Forelimb muscle (tissue), 1 donor: ENCODE measurements at places on chromosomes 7 and 10. TPM values are rescaled to one million over a fixed set of nuclear protein-coding genes. Genes with fewer than 3 reads are reported as not detected.

GRCh38 chr7:155223503-155223902 is 74.2 kb upstream of the INSIG1 start:
- no peak for DNase-seq

DNA sequence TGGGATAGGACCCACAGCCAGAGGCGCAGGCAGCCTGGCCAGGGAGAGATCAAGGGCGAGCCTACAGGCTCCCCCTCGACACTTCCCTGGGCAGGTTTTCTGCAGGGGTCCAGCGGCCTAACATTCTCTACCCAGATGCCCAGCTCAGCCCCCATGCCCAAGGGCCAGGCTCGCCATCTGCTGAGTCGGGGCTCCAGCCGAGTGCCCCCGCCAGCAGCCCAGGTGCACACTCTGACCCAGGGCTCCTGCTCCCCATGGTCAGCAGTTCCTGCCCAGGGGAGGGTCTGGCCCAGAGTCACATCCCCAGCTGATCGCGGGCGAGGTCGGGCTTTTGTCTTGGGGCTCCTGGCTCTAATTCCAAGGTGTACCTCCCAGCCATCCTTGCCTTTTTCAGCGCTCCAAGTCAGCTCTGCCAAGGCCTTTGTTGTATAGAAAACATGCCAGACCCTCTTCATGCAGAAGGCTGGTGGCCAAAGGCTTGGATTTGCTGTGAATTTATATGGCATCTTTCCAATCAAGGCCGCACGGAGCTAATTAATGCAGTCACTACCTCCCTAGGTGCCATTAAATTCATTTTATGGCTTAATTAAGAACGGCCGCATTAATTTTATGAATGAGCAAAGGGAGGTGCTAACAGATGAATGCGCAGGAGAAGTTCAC is 120.6 kb downstream of the LRRC18 start:
- DNase-seq = no peak

ADAM12 gene
- polyA plus RNA-seq = 15.0 TPM

DNA sequence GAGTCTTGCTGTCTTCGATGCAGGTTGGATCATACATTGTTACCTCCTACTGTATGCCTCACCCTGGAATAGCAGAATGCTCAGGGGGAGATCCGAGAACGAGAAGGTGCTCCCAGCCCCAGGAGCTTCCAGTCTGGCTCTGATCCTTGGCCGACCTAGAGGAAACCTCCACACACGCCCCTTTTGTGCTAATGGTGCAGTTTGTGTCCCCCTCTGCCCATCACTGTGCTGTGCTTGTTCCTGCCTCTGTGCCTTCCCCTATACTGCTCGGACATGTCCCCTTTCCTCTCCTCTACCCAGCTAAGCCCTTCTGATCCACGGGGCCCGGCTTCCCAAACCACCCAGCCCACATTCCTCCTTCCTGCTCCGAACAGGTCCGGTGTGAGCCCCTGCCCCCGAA is 32.5 kb downstream of the ZNF775 start:
- no peak for DNase-seq

DNA sequence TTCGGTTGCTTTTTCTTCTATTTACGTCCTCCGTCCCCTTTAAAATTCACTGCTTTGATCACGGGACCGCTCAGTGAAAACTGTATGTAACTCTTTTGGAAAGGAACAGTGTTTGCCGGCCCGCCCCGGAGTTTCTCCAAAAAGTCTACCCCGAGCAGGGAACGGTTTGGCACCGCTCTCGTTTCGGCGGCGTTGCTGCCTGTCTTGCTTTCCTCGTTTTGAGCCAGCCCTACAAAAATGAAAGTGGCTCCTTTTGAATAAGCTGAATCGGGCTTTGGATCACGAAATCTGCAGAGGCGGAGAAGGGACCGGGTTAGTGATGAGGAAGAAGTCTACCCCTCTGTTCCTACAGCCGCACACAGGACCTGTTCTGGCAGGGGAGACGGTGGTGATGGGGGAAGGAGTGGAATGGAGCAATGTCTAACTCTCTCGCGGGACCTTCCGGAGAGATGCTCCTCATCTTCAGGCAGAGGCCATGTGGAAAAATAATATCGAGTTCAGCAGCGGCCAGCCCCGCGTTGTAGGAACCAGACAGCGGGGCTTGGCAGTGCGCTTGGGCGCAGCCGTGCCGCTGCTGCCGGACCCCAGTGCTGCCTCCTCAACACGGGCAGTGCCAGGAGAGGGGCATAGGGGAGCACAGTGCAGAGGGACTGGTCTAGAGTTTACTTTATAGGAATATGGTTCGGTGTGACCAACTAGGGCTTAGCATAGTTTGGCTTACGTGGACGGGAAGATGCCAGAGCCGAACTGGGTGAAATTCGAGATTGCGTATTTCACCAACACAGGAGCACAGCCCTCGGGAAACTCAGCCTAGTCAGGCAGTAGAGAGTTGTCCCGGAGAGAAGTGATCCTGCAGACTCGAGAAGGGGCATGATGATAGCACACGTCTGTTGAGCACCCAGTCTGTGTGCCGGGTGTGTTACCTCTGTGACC is 1.4 kb downstream of the HTRA1 start:
- DNase-seq = no peak

CCDC3 gene
- 14.6 TPM for polyA plus RNA-seq

DNA sequence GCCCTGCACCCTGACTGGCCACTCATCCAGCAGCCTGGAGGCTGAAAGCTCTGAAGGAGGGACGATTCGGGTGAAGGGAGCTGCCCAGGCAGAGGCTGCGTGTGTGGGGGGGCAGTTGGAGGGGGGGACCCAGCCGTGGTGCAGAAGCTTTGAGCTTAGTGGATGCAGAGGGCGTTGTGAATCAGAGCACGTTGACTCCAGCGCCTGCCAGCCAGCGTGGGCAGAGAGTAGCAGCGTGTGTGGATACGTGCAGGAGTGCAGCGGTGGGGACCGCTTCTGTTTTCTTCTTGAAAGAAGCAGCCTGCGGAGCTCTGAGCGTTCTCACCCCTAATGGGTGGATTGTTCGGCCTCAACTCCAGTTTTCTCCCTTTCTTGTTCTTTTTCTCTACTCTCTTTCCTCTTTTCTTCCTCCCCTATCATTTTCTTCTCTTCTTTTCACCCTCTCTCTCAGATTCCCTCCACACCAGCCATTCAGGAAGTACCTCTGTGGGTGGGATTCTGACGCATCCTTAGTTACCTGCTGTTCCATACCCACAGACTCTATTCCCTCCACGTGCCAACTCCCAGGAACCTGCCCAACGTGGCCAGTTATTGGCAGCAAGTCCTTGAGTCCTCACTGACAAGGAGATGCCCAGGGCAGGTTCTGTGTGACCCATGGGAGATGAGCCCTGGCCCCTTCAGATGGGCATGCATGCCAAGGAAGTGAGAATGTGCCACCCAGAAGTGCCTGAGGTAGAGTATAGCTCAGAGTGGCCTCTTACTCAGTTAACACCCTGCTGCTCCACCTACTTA is 47.4 kb downstream of the SORCS3 start:
- no peak for DNase-seq

MTERF1 gene
- 10.0 TPM for polyA plus RNA-seq

DNA sequence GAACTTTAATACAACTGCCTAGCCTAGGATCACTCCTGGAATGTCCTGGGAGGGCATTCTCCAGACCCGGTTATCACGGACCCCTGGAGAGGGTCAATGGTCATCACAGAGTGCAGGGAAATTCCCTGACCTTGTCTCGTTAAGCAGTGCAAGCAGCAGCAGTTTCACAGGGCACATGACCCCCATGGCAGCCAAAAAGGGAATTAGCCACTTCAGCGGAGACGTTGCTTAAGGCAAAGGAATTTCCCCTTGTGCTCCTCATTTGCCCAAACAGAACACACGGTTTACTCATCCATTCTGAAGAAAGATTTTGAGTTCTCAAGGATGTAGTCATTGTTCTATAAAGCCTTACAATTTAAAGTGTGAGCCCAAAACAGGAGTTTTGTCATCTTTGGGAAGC is 260.3 kb downstream of the SNX13 start:
- DNase-seq = no peak

- no peak for DNase-seq
Measured at GRCh38 chr10:53434413-53434812, 661.8 kb upstream of the MBL2 start.

STEAP4 gene
- 3.5 TPM for polyA plus RNA-seq

PDE1C gene
- 3.0 TPM for polyA plus RNA-seq

TCF7L2 gene
- 47.5 TPM for polyA plus RNA-seq

GARIN1A gene
- 2.6 TPM for polyA plus RNA-seq

DNA sequence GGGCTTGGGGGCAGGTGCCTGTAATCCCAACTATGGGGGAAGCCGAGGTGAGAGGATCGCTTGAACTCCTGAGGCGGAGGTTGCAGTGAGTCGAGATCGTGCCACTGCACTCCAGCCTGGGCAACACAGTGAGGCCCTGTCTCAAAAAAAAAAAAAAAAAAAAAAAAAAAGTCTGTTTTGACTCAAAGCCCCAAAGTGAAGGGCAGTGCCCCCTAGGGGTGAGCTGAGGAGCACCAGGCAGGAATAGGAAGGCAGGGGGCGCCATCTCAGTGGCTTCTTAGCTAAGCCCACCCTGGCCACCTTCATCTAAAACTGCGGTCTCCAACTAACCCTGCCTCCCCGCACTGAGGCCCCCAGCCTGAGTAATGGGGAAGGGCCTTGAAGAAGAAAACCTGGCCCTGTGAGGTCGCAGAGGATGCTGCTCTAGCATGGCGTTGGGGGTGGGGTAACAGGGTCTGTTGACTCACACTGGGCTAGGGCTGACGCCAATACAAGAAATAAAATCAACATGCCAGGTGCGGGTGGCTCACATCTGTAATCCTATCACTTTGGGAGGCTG is 9.8 kb downstream of the PODXL start:
- DNase-seq = no peak

KDM7A gene
- 8.4 TPM for polyA plus RNA-seq

GRCh38 chr10:111856631-111857030 is 326.9 kb downstream of the GPAM start:
- DNase-seq = no peak

DNA sequence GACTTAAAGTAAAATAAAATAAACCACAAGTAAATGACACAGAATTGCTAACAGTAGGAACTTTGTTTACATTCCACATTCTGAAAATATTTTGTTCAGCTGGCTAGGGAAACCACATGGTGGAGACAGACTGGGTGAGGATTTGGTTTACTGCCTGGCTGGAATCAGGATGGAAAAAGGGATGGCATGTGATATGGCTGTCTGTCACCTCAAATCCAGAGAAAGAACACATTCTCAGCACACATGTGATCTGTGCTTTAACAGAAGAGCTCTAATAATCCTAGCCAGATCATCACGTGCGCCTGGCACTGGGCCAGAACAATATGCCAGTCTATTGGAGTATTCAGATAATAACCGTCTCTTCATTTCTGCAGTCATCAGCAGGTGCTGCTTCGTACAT is 90.9 kb upstream of the PIP4K2A start:
- DNase-seq = no peak

DNA sequence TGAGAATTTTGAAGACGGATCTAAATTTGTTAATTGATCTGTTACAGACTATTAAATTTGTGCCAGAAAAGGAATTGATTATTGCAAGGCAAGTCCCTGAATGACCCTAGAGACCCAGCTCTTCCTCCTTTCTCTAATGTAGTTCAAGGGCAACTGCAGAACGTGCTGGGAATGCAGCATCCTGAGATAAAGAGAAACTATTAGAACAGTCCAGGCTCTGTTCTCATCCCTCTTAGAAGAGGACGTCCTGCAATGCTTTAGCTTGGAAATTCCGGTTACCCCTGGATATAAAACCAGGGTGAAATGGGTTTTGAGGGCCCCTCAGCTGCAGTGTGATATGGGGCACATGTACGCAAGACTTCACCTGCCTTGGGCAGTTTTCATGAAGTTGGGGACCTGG is 67.3 kb downstream of the PTN start:
- no peak for DNase-seq

DNA sequence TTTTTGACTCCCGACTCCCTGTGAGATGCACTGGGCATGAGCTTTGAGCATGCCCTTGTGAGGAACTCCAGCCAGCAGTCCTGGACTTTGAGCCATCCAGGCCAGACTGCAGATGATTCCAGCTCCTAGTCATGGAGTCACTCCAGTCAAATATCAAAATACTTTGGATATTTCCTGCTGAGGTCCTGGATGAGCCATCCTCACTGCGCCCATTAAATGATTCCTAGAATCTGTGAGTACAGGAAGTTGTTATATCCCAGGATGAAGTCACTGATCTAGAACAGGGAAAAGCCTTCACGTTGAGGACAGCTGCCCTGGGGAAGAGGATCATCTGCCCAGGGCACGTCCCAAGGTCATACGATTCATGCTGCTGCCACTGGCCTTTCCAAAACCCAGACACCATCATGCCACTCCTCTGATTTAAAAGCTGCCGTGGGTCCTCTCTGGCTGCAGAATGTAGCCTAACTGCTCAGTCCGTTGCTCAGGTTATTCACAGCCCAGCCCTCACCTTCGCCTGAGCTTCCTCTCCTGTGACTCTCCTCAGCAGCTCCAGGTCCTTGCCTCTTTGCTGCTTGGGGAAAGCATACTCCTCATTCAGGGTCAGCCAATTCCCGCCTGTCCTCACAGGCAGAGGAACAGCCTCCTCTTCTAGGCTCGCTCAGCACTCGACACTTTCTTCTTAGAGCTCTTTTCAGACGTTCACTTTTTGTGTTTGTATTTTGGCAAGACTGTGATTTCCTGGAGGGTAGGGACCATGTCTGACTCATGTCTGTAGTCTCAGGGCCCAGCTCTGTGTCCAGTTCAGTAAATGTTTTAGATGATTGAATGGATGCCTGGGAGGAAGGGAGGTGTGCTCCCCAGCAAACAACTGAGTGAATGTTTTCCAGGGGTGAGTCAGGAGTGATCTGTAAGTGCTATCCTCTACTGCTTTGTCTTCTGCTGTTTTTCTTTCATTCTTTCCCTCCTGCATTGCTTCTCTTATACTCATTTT is 157.8 kb downstream of the SNX10 start:
- peak; percentile 17 for DNase-seq

IQUB gene
- polyA plus RNA-seq = 0.47 TPM

DNA sequence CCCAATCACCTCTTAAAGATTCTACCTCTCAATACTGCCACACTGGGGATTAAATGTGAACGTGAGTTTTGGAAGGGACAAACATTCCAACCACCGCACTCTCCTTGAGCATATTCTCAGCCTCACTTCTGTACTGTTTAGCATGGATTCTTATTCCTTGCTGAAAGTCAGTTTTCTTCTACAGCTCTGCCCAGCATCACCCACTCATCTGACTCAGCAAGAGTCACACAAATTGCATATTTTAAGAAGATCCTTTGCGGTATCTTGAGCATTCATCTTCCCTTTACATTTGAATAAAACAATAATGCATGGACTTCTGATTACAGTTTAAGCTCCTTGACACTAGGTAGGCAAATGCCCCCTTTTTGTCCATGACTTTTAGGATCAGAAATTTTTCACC is 251.6 kb upstream of the MKLN1 start:
- no peak for DNase-seq
